ENCODE measurements at places on chromosomes 1 and 21. TPM values are rescaled to one million over a fixed set of nuclear protein-coding genes. Genes with fewer than 3 reads are reported as not detected.

DNA sequence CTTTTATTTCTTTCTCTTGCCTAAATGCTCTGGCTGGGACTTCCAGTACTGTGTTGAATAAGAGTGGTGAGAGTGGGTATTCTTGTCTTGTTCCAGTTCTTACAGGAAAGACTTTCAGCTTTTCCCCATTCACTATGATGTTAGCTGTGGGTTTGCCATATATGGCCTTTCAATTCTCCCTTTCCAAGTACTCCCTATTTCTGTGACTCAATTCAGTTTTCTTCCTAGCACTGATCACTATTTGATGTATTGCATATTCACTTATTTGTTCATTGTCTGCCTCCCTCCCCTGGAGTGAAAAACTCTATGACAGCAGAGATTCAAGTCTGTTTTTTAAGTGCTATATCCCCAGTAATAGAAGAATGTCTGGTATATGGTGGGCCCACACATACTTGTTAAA, 618.2 kb upstream of the CAMK1G start:
- DNase-seq: no peak

DNA sequence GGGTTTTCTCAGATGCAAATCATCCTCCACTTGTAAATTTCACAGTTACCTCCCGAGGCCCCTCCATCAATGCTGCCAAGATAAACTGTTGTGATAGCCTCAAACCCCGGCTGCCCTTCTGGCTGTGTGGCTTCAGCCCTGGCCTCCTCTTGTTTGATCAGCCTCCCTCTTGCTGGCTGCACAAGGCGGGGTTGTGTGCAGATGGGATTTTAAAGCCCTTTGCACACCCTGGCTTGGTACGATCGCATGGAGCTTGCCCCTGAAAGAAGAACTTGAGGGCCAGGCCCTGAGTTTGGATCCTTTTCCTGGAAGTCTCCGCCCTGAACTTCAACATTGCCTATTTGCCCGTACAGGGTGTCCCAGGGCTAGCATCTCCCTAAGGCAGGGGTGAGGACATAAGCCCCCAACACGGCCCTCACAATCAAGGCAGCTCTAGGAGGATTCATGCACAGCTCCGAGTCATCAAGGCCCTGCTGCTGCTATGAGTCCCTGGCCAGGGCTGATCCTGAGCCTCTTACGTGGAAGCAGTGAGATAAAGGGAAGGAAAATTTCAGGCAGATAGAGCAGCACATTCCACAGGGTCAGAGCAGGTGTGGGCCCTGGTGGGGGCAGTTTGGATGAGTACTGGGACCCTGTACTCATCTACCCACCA, 181.2 kb upstream of the VAMP3 start:
- no peak for DNase-seq

- DNase-seq: no peak
Measured at GRCh38 chr21:42369821-42370220, 3.5 kb upstream of the TFF1 start.

Gene ARHGEF10L
- 53.0 TPM for total RNA-seq

Gene CLIC6
- 30.3 TPM for total RNA-seq

Gene ALPL
- 4.0 TPM for total RNA-seq

Gene SLC2A5
- 8.8 TPM for total RNA-seq
